ENCODE measurements at places on chromosomes 13 and 19. TPM values are rescaled to one million over a fixed set of nuclear protein-coding genes. Genes with fewer than 3 reads are reported as not detected.
A peak's percentile ranks its signal among the peaks of the same experiment; 100 is the strongest.

- DNase-seq, result no peak
Observed at GRCh38 chr13:90740099-90740498, 607.4 kb upstream of the MIR17HG start.

Gene PNKP
- 34.3 TPM for polyA plus RNA-seq

DNA sequence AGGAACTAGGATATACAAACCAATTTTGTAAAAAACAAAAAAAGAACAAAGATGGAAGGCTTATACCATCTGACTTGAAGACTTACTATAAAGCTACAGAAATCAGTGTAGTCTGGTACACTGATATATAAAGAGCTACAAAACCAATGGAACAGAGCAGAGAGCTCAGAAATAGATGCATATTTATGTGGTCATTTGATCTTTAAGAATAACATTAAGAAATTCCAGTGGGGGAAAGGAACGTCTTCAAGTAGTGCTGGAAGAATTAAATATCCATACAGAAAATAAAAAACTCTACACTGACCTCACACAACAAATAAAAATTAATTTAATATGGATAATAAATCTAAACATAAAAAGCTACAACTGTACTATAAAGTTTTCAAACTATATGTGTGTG is 317.0 kb downstream of the ENOX1 start:
- DNase-seq, result no peak

- no peak for DNase-seq
Observed at GRCh38 chr13:110298505-110299282, 8.3 kb downstream of the COL4A1 start.

DNA sequence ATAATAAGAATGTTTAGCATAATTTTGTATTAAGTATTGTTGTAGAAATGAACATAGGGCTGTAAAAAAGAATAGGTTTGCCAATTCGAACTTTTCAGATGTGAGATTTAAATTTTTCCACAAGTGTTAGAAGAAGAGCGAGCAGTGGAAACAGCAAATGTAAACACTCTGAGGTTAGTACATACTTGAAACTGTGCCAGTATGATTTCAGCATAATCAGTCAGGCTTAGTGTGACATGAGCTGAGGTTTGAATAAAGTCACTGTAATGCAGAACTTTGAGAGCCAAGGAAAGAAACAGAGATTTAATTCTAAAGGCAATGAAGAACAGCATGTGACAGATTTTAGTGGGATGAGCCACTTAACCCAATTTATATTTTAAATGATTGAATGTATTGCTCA is 2166.4 kb downstream of the PCDH9 start:
- DNase-seq, result no peak

GRCh38 chr13:49627831-49628652 is at the start of gene ARL11:
Gene ARL11, plus strand, starts transcription at chr13:49628507. Its CDS starts 1,941 bp downstream, at chr13:49630448.
- DNase-seq, result peak; percentile 45

Gene DPF1
- 2.4 TPM for polyA plus RNA-seq

DNA sequence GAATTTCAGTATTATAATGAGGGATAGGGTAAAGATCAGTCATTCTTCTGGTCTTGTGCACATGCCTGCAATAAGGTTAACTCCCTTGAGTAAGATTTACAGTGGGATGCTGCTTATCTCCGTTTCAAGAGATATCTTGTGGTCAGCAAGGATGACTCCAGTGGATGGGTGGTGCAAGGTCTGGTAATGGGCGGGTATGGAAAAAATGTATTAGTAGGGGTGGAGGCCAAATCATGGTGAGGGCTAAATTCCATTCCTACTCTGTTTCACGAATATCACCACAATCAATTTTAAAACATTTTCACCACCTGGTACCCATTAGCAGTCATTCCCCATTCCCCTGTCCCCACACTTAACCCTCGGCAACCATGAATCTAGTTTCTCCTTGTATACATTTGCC is 40.6 kb downstream of the CCDC122 start:
- DNase-seq, result no peak

DNA sequence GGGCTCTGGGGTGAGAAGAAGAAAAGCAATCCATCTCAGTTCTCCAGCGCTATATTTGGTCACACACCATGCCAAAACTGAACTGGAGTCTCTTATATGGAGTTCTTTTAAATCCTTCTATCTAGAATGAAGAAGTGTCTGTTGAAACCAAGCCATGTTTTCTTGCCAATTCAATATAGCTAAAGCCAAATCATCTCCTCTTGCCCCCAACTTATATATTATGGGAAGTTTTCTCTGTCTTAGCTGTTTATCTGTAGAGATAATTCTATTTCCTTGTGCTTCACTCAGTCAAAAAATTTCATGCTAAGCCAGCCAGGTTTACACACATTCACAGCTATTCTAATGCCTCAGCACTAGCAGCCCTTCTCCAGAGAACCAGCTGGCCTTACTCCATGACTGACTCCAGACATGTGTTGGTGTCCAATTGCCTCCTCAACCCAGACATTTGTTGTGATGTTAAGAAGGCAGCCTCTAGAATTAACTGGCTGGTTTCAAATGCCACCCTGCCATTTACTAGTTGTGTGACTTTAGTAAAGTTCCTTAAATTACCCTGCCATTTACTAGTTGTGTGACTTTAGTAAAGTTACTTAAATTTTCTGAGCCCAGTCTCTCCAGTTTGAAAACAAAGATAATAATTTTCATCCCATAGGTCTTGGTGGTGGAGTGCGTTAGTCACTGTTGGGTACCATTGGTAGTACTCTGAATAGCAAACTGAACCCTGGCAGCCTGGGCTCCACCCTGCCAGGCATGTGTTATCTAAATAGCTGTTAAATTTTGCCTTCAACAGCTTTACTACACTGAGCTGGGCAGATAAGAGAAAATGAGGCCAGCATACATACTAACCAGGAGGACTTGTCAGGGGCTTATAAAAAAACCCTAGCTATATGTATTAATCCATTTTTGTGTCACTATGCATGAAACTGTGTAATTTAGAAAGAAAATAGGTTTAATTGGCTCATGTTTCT is 525.1 kb downstream of the LMO7 start:
- peak; percentile 58 for DNase-seq

- DNase-seq, result no peak
Observed at GRCh38 chr19:15074371-15074770, 7.6 kb upstream of the OR1I1 start.

DNA sequence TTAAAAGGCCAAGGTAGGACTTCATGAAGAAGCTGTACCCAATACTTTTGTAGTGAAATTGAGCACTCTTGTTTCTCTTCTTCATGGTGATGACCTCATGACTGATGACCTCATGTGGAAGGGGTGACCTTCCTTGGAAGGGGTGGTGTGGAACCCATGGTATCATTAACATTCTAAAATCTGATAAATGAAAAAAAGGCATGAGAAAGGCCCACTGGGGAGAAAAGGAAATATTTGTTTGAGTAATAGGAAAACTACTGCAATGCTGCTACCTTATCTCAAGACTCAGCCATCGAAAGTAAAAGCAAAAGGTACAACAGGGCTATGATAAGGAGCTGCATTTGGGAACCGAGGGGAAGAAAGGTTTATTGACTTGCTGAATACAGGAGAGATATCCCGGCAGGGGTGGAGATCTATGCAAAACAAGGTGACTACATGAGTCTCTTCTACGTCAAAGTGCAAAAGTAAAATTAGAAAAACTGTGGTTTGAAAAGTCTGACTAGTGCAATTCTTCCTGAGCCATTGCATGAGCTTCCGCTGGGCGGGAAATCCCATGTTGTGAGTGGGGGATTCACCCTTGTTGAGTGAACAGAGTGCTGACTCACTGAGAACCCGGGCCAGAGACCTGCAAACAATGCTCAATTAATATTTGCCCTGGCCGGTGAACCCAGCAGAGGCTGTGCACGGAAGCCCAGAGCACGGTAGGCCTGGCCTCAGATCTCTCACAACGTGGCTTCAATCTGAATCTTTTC is 138.9 kb upstream of the RFC3 start:
- DNase-seq, result no peak

DNA sequence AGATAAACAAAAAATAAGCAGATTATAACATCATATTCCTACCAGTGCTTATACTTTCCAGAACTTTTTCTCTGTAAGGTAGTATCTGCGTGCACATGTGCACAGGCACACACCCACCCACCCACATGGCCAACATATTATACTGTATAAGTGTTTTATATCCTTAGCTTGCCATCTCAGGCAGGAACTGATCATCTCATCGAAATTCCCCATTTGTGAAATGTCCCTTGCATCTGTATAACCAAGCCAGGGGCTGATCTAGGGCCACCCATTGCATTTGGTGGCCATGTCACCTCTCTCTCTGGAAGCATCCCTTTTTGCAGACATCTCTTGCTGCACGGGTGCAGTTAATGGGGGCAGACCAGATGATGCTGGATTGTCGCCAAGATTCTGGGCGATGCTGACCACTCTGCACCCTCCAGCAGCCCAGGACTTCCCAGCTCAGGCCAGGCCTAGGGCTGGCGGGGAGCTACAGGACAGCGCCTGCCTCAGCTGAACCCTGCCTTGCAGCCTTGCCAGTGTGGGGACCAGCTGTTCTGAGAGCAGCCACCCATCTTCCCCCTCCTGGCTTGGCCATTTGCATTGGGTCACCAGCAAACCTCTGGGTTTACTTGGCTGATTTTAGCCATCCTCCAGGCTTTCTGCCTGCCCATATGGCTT is 95.9 kb downstream of the SLC7A1 start:
- no peak for DNase-seq

GRCh38 chr13:104442536-104442935 is 1376.3 kb upstream of the SLC10A2 start:
- no peak for DNase-seq

- no peak for DNase-seq
Observed at GRCh38 chr19:9251236-9251635, 506 bp downstream of the OR7E24 start.

DNA sequence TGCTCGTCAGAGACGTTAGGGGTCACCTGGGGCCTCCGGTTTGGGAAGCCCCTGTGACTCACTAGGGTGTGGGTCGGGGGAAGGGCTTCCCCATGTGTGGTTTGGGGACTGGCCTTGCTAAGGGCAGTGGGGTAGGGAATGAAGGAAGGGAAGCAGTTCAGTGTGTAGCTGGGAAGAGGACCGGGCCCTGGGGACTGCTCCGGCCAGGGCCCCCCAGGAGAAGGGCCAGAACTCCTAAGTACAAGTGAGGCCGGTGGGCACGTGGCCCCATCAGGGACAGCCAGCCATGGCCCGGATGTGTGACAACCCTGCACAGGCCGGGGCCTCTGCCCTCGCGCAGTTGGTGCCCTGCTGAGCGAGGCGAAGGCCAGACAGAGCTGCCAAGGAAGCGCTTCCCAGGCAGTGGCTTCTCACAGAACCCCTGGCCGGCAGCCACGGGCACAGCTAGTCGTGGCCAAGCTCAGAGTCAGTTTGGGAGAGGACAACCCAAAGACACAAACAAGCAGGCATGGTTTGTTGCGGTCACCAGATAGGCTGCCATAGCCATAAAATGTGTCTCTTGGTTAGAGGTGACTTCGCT is 25.7 kb downstream of the TEX29 start:
- no peak for DNase-seq

DNA sequence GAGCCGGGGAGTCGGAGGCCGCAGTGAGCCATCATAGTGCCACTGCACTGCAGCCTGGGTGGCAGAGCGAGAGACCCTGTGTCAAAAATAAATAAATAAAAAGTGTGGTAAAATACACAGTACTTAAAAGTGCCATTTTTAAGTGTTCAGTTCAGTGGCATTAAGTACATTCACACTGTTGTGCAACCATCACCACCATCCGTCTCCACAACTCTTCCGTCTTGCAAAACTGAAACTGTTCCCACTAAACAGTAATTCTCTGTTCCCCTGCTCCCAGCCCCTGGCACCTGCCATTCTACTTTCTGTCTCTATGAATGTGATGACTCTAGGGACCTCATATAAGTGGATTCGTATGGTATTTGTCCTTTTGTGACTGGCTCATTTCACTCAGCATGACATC is 13.3 kb downstream of the SLC25A42 start:
- no peak for DNase-seq

Gene PLPP2
- polyA plus RNA-seq, result 0.26 TPM

Gene ZNF324B
- 4.0 TPM for polyA plus RNA-seq

Gene MYH14
- polyA plus RNA-seq, result 48.6 TPM

GRCh38 chr19:17886515-17886914 is 14.8 kb downstream of the SLC5A5 start:
- no peak for DNase-seq

DNA sequence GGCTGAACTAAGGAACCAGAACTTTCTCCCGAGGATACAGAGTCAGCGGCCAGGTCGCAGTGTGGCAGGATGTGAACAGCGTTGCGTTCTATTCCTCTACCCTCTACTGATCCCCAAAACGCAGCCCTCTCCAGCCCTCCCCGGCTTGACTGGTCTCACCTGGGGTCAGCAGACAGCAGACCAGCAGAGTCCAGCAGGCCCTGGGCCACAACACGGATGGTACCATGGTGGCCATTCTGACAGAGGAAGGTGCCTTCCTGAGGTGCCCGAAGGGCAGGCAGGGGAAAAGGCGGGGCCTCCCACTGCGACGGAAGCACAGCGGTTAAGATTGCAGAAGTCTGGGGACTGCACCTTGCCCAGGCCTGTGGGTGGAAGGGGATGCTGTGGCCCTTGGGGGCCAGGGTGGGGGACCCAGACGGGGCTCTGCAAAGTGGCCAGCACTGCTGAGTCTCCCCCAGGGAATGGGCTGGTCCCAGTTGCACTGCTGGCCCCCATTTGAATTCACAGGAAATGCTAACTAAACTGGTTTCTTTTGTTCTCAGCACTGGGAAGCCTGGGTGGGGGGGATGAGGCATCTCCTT is at the start of gene ICAM3:
TSS of gene ICAM3 (minus strand) at position 245 of the 581 bp plus-strand sequence. CDS start at position 235, 10 bp downstream.
- no peak for DNase-seq

Gene SPTBN4
- 0.19 TPM for polyA plus RNA-seq

DNA sequence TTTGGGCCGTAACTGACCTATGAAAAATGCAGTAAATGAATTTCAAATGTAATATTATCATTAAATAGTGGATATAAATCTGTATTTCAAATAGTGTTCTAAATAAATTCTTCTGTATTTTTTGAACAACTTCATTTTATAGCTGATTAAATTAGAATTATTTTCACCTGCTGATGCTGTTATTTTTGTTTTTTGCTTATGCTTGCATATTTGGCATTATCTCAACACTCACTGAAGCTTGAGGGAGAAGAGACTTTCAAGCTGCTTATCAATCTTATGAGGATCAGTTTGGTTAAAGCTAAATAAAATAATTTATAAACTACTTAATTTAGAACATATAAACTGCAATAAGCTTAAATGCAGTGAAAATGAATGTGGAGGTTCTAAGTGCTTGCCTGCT is 251.3 kb upstream of the PCDH9 start:
- no peak for DNase-seq

DNA sequence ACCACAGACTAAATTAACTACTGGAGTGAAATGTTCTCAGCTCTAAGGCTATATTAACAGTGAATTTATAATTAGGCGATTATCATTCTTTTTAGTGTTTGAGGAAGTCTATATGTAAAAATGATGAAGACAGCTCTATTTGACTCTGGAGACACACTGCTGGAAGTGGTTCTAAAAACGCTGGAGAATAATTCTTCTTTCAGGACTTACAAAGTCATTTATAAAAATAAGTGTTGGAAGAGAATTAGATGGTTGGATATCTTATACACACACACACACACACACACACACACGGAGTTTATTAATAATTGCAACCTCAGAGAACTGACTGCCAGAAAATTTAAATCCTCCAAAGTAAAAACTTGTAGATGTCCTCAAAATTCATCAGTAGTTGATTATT is 1171.3 kb downstream of the EFNB2 start:
- DNase-seq, result peak; percentile 7

GRCh38 chr19:20273951-20274570 is 107.0 kb downstream of the ZNF486 start:
- no peak for DNase-seq

Gene ZFP28
- 9.9 TPM for polyA plus RNA-seq

Gene ZNF497
- 2.4 TPM for polyA plus RNA-seq

GRCh38 chr13:42717176-42717575 is 64.2 kb upstream of the FAM216B start:
- DNase-seq, result no peak
